Activated T-cell treated with anti-CD3 and anti-CD28 coated beads, Interleukin-2, amount 50 U/mL, for 4 hours (primary cell): ENCODE measurements at places on chromosomes 13 and 19.

GRCh38 chr13:94579063-94579462 is 16.9 kb downstream of the TGDS start:
- DNase-seq: no peak

DNA sequence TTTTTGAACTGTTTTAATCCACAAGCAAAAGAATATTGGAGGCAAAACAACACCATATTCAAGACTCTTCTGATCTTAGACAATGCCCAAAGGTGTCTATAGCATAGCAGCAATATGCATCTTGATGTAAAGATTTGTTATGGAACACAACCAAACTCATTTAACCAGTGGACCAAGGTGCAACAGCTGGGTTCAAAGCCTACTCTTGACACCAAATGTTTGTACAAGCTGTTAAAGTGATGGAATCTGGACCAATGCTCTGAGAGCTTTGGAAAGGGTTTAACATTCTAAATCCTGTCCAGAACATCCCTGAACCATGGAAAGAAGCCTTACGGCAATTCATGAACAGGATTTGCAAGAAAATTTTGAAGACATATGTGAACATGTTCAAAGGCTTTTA is 520.0 kb downstream of the GPC6 start:
- no peak for DNase-seq

DNA sequence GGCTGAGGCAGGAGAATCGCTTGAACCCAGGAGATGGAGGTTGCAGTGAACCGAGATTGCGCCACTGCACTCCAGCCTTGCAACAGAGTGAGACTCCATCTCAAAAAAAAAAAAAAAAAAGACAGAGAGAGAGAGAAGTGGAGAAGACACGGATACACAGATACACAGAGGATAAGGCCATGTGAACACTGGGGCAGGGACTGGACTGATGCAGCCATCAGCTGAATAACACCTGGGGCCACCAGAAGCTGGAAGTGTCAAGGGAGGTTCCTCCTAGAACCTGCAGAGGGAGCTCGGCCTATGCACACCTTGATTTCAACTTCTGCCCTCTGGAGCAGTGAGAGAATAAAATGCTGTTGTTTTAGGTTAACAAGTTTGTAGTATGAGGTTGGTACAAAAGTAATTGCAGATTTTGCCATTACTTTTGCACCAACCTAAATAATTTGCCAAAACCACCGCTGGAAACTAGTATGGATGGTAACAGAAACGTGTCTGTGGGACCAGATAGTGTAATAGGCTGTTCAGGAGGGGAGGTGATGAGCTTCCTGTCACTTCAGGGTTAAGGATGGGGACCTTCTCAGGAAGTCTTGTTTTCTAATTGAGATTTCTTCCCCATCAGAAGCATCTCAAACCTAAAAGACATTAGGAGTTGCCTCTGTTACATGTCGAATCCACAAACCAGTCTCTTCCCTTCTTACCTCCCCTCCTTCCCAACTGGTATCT is 36.4 kb upstream of the IGSF23 start:
- no peak for DNase-seq

DNA sequence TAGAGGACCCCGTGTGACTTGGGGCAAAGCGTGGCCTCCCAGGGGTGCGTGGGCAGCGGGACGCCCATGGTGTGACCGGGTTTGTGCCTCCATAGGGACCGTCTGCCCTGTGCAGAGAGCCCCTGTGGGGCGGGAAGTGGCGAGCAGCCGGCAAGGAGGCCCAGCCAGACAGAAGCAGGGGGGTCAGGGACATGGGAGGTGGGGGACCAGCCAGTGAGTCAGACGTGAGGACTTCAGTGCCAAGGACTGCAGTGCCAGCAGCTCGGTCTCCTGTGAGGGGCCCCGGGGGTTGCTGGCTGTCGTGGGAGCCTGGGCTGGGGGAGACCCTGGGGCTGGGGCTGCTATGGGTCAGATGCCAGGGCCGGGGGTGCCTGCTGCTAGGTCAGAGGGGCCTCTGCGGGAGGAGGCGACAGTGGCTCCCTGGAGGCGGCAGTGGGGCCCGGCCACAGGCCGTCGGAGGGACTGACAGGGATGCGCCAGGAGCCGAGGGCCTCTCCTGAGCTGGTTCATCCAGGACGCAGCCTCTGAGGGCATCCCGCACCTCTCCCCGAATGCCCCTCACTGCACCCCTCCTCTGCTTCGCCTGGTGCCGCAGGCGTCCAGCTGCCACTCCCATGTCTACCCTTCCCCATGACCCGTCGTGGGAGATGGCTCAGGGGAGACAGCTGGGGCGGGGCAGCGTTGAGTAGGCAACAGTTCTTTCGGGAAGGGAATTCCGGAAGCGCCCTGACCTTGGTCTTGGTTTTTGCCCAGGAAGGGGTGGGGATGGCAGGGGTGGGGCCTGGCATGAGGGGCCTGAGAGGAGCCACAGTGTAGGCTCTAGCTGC is 80.0 kb downstream of the KDM4B start:
- no peak for DNase-seq

GRCh38 chr13:44263751-44264620 is 109.6 kb upstream of the SERP2 start:
- DNase-seq: no peak

DNA sequence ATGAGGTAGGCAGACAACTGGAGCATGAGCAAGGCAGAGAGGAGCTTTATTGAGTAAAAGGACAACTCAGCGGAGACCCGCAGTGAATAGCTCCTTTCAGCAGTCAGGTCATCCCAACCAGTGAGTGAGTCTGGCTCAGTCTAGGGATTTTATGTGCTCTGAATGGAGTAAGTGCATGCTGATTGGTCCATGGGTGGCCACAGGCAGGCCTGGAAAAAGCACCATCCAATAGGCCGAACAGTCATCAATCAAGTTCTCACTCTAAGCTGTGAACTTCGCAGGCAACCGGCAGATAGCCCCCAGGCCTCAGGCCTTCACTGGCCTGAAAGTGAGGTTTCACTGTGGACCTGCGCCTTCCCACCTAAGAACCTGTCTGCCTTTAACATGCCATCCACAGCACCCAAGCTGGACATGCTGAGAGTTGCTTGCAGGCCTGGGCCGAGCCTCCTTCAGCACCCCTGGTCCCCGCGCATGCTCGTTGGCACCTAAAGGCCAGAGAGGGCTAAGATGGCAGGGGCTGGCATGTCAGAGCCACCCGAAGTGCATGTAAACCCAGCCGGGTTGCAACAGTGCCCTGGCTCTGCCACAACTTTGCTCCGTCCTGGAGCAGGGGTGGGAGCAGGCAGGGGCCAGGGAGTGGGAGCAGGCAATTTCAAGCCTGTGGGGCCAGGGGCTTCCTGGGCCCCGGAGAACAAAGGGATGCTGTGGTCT is 698.7 kb downstream of the SLITRK1 start:
- no peak for DNase-seq
